ENCODE measurements at places on chromosomes 3 and 15.

GRCh38 chr15:88630141-88630721, 8.6 kb upstream of the ISG20 start:
- no peak for DNase-seq

GRCh38 chr3:177196008-177196455, 1.2 kb downstream of the TBL1XR1 start:
- no peak for DNase-seq

DNA sequence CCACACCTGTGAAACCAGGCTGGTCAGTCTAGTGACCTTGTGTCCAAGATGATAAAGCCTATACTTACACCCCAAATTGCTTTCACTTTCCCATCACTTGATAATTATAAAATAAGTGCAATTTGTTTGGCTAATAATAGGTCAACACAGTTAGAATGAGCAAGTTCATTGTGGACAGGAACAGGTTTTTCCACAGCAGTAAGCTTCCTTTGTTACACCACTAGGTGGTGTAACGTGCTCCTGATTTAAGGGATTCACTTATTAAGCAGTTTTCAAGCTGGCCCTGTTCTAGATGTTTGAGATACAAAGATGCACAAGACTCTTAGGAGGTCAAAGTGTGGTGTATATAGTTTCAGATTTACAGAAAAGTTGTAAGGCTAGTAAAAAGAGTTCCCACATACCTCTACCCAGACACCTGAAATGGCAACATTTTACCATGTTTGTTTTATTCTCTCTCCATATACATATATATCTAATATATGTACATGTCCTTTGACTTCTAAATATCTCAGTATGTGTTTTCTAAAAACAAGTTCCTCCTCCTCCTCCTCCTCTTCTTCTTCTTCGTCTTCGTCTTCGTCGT, 6.8 kb upstream of the MFSD1 start:
- DNase-seq, result peak; percentile 22

GRCh38 chr3:71069797-71070196, 513.7 kb downstream of the FOXP1 start:
- no peak for DNase-seq

DNA sequence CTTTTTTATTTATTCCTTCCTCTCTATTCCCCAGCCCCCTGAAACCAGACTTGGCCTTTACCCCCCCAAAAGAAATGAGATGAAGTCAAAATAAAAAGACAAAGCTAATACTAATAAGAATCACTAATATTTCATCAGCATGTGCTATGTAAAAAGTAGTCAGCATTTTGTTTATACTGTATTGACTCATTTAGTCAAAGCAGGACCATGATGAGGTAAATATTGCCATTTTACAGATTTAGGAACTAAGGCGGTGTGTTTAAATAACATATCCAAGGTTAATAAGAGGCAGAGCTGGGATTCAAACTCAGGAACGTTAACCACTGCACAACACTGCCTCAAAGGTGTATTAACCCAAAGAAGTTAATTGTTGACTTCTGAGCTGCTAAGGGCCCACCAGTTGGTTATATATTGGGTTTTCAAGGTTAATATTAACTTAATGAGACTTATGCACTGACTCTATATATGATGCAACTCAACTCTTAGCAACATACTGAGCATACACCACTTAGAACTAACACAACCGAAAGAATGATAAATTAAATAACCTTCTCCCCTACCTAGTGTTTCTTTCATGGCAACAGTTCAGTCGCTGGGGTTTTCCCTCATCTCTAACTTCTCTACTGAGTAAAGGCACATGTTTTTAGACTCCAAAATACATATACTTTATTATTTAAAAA, 34.7 kb downstream of the FOXP1 start:
- DNase-seq, result no peak

DNA sequence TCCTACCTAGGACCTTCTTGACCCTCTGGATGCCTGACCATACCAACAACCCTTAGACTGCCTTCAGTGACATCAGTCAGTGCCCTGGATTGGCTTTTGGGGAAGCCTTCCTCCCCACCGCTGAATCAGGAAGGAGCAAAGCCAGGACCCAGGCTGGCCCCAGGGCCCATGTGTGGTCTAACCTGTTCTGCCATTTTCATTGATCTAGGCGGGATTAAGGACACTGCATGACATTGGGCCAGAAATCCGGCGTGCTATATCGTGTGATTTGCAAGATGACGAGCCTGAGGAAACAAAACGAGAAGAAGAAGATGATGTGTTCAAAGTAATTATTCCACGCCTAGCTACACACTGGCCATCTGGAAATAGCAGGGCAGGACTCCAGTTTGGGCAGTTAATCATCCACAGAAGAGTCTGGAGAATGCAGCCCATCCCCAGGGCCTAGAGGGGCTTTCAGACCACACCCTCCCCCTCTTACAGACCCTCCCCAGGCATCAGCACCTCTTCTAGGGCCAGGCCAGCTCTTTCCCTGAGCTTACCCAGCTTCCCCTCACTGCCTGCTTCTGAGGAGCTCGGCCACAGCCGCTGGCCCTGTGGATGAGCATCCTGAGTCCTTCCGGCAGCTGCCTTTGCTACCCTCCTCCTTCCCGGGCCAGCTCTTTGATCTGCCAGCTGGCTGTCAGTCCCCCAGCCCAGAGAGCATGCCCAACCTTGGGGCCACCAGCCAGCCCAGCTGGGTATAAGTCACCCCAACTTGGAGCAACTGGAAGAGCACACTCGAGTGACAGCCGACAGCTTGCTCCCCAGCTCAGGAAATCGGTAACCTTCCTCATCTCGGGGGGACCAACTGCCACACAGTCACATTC, 45.9 kb downstream of the CHDH start:
- DNase-seq, result no peak

DNA sequence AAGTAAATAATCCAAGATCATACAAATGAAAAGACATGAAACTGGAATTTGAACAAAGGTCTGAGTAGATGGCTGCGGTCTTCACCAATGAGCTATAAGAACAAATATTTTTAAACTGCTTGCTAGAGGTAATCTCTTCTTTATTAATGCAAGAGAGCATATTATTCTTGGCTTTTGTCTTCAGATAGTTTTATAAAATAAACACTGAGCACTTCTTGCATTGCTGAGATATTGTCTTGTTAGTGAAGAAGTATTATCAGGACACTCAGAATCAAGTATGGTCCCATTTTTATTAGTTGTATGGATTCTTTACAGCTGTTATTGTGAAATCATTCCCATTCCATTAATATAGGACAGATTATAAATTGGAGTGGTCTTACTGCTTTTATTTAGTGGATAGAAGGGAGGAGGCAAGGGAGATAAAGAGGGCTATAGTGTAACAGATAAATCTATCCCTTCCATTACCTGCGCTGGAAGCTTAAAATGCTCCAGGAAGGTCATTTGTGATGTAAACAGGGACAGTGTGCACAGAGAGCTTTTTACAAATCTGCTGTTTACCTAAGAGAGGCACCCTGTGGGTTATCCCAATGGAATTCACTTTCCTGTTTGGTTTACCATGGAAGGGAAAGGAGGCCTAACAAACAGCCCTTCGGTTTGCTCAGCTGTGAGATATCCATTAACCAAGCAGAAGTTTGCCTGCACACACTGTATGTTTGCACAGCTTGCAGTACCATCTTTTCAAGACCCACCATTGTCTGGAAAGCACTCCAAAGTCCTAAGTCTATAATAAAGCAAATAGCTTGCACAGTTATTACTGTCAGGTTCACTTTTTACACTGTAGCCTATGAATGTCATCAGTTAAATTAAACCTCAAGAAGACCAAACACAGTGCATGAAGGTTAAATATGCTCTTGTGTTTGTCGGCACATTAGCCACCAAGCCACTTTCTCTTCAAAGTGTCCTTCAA, 347.7 kb upstream of the TGFBR2 start:
- no peak for DNase-seq

- DNase-seq, result no peak
These were observed 40.4 kb upstream of the ACKR4 start for GRCh38 chr3:132556508-132557159.

DNA sequence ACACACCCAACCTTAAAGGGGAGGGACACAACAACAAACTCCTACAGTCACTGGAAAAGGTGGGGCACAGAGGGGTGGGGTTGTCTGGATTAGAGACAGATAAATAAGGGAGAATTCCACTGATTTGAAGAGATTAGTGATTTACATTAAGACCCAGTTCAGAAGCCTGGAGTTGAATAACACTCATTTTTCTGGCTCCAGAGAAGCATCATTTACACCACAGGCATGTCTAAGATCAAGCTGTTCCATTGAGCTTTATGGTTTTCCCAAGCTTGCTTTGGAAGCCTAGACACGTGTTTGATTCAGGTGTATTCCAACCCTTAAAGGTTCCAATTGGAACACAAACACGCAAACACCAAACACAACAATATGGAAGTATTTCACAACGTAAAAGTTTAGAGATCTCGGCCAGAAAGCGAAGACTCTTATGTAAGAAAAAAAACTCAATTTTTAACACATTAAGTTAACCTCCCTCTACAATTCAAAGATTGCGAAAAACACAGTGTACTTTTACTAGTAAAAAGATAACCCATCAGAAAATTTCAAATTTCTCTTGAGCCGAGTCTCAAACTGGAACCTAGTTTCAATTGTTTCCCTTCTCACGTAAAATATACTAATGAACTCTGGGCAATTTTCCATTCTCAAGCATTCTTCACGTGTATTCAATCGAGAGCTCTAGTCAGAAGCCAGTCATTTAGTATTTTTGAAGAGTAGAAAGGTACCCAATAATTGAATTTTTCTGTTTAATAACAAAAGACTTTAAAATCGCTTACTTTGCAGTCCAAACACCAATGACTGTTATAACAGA, 2.1 kb downstream of the TRA2B start:
- DNase-seq, result no peak

GRCh38 chr3:13335503-13335902, 84.6 kb downstream of the NUP210 start:
- no peak for DNase-seq

- DNase-seq, result no peak
These were observed 298.5 kb downstream of the DIPK2A start for GRCh38 chr3:144270100-144270499.

- DNase-seq, result no peak
These were observed 5.5 kb downstream of the PLD1 start for GRCh38 chr3:171804618-171805389.

- DNase-seq, result no peak
These were observed 10.3 kb downstream of the RPS17 start for GRCh38 chr15:82530006-82530405.

- no peak for DNase-seq
These were observed 68.0 kb upstream of the XCR1 start for GRCh38 chr3:46095307-46095706.

- peak; percentile 45 for DNase-seq
These were observed 6.9 kb upstream of the NFKBIZ start for GRCh38 chr3:101842245-101842934.

DNA sequence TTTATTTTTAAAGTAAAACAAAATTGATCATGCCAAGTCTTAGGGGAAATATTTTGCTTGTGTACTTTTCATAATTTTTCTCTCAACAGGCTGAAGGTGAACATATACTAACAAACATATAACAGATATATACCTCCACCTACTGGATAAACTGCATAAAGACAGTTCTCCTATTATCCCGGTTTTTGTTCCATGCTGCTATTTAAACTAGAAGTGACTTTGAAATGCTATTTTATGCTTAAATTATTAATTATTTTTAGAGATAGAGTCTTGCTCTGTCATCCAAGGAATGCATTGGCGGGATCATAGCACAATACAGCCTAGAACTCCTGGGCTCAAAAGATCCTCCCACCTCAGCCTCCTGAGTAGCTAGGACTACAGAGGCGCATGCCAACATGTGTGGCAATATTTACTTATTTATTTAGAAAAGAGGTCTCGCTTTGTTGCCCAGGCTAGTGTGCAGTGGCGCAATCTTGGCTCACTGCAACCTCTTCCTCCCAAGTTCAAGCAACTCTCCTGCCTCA, 49.8 kb downstream of the ST3GAL6 start:
- no peak for DNase-seq

DNA sequence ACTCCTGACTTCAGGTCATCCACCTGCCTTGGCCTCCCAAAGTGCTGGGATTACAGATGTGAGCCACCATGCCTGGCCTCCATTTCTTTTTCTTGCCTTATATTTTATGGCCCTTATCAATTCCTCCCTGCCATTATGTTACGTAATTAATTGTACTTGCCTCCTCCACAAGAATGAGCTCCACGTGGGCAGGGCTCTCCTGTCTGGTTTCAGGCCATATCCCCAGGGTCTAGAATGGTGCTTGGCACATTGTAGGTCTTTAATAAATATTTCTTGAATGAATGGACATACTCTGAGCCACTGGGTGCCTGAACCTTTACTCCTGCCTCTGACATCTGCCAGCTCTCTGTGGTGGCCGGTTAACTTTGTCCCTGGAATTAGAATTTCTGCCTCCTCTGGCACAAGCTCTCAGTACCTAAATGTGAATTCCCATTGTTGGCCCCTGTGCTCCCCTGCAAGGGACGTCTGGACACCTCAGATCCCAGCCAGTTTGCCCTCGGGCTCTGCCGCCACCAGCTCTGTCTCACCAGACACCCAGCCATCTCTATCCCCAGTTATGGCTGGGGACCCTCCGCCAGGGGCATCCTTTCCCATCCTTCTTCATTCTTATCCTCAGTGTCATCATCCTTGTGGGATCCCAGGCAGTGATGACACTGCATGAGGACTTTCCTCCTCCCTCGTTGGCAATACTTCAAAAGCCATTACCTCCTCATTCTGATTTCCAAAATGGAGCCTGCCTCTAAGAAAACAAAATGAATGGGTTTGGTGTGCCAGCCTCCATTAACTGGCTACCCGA, 165.6 kb upstream of the SMAD3 start:
- DNase-seq, result no peak

- no peak for DNase-seq
These were observed 47.9 kb upstream of the TRAK1 start for GRCh38 chr3:42043099-42043813.

DNA sequence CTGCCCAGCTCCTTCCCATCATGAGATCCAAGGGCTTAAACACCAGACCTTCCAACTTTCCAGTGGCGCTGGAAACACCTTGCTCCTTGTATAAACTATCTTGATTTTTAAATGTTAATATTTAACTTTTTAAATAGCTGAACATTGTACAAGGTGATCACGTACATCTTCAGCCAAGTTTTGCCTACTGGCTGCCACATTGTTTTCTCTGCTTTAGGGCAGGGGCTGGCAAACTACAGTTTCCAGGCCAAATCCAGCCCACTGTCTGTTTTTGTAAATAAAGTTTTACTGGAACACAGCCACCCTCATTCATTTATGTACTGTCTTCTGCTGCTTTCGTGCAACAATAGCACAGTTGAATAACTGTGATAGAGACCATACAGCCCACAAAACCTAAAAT, 27.6 kb upstream of the FOXP1 start:
- DNase-seq, result no peak

- no peak for DNase-seq
These were observed 4.0 kb upstream of the ITGA11 start for GRCh38 chr15:68435966-68436365.

GRCh38 chr3:171640520-171641412, 169.5 kb downstream of the PLD1 start:
- peak; percentile 85 for DNase-seq

GRCh38 chr3:117617906-117618305, 908.3 kb downstream of the TUSC7 start:
- DNase-seq, result no peak
